ENCODE measurements at places on chromosomes 7 and 10.

DNA sequence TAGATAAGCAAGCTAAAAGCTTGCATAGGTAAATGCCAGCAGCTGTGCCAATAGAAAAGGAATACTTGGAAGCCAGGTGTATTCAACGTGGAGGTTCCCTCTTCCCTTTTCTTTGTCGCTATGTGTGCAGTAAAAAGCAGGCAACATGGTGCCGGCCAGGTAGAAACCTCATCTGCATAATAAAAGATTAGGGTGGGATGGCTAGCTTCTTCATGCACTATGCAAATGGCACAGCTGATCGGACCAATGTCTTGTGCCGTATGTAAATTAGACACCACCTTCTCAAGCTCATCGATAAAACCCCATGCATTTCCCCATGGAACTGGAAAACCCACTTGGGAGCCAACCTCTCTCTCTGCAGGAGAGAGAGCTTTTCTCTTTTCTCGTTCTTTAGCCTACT is 150.9 kb upstream of the FOXK1 start:
- no peak for DNase-seq

GRCh38 chr10:4683838-4684237 is 142.2 kb upstream of the AKR1E2 start:
- no peak for DNase-seq

GRCh38 chr7:74579800-74580685 is 77.5 kb upstream of the GTF2I start:
- no peak for DNase-seq

DNA sequence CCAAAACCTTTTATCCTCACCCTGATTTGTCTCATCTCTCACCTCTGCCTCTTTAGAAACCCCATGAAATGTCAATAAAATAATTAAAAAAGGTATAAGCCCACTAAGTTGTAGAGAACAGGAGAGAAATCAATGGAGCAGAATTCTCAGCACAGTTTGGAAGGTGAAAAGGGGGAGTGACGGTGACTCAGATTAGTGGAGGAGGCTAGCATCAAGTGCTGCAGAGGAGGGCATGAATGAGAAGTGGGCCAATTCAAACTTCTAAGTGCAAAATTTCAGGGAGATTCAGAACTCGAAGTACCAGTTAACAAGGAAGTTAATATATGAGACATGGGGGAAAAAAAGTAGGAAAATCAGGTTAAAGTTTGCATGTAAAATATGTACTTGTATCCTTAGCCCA is 34.9 kb upstream of the ETV1 start:
- no peak for DNase-seq

- DNase-seq = no peak
Measured at GRCh38 chr7:132751244-132751647, 175.0 kb upstream of the PLXNA4 start.

DNA sequence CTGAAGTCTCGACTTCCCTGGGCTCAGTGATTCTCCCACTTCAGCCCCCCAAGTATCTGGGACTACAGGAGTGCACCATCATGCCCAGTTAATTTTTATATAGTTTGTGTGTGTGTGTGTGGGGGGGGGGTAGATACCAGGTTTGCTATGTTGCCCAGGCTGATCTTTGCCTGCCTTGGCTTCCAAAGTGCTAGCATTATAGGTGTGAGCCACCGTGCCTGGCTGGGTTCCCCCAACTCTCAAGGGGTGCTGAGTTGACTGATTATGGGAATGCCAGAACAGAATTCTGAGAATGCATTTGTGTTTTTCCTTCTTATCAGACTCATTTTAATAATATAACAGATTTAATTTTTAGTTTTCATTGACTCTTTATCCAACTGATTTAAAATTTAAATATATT is 19.5 kb downstream of the RPA3 start:
- no peak for DNase-seq

GRCh38 chr7:129371487-129371886 is 62.7 kb upstream of the STRIP2 start:
- DNase-seq = no peak

GRCh38 chr7:78141522-78142281 is 343.1 kb downstream of the PHTF2 start:
- DNase-seq = no peak

DNA sequence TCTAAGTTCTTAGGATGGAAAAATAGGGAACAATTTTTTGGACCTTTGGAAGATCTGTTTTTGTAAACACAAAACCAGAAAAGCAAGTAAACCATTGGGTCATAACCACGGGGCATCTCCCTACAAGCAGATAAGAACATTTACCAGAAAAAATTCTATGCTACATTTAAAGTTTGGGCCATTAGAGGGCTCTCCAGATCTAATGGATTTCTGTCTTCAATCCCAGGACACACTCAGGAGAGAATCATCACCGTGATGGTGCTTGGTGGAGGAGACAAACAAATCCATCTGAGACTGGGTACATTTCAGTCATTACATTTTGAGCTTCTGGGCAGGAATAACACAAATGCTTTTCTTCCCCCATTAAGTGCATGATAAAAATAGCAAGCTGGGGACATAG is 178.4 kb upstream of the TARP start:
- DNase-seq = no peak

DNA sequence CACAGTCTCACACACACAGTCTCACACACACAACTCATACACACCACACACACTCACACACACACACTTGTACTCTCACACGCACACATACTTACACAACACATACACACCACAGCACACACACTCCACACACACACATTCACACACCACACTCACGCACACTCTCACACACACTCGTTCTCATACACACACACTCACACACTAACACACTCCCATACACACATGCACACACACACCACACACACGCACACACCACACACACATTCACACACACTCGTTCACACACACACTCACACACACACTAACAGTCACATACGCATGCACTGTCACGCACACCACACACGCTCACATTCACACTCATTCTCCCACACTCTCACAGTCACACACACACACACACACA is 109.8 kb downstream of the PRLHR start:
- no peak for DNase-seq

- no peak for DNase-seq
Measured at GRCh38 chr10:52376694-52377354, 62.7 kb downstream of the DKK1 start.

DNA sequence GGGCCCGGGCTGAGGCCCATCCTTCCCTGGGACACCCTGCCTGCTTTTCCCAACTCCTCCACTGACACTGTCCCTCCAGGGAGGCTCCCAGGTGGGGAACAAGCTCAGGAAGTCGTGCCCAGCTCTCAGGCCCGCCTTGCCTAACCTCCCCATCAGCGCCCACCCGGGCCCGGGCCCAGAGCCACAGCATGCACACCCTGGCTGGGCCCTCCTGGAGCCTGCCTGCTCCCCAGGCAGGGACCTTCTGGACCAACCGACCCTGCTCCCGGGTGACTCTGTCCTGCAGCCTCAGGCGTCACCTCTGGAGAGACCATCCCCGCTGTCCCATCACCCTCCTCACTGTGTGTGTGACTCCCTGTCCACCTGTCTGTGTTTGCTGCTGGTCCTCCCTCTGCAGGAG is 1.8 kb upstream of the TMEM184A start:
- DNase-seq = no peak

DNA sequence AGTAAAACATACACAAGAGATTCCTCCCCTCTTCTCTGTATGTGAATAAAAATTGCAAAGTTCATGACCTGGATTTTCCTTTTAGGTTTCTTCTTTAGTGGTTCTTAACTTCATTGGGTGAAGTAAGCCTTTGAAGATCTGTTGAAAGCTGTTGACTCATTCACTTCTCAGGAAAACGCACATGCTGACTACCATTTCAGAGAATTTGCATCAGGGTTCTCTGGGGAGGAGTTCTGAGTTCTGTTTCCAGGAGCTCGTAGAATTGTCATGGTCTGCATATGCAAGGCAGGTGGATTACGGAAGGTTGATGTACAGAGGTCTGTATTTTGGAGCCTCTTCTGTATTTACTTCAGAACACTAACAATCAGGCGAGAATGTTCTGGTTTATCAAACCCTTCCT is 962 bp upstream of the SLC26A4 start:
- no peak for DNase-seq

DNA sequence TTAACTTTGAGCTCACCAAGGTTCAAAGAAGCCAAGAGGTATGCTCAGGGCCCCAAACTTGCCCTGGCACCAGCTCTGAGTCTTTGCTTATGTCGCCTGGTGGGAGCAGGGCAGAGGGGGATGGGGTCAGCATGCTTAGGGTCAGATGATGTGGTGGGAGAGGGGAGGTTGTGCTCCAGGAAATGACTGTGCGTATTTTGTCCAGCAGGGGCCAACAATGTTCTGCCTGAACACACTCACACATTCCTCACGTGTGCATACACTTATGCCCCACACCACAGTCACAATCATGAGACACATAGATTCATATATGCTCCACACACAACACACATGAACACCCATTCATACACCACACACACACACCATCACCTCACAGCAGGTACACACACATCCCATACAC is 4.4 kb upstream of the RAMP3 start:
- no peak for DNase-seq

DNA sequence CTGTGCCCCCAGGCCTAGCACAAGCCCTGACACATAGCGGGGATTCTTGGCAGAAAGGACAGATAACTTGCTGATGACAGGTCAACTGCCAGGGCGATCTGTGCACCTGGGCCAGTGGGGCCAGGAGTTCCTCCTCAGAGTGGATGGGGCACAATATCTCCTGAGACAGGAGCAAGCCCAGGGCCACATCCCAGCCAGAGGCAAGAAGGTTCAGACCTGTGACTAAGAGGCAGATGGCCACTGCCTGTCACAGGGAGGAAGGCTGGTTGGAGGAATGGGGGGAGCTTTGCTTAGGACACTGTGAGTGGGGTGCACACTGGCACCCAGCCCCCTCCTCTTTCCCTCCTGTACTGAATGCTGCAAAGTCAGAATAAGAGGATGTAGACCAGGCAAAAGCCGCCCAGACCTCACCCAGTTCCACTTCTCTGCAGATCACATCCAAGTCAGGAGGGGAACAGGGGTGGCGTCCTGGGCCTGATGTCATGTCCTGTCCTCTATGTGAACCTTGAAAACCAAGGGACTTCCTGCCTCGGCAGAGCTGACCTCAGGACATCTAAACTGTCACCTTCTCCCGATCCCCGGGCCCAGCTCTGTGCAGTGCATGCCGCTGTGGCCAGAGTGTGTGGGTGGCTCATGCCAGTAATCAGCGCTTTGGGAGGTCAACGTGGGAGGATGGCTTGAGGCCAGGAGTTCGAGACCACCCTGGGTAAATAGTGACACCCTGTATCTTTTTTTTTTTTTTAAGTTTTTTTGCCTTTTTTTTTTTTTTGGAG is 1.3 kb downstream of the GUSB start:
- DNase-seq = no peak

GRCh38 chr7:37341033-37341630 is 107.5 kb downstream of the ELMO1 start:
- no peak for DNase-seq

- no peak for DNase-seq
Measured at GRCh38 chr7:108078691-108079090, 51.5 kb downstream of the LAMB4 start.

DNA sequence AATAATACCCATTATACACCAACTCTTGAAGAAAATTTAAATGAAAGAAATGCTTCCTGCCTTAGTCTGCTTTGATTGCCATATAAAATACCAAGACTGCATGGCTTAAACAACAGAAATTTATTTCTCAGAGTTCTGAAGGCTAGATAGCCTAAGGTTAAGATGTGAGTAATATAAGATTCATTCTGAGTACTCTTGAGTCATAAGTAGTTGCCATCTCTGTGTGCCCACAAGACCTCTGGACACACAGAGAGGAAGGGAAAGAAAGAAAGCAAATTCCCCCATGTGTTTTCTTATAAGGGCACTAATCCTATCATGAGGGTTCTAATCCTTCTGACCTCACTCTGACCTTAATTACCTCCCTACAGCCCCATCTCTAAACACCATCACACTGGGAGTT is 201.2 kb downstream of the PTN start:
- no peak for DNase-seq

GRCh38 chr10:113463777-113464176 is 89.1 kb upstream of the HABP2 start:
- no peak for DNase-seq

All from NCI-H1048 (cell line).